ENCODE measurements at places on chromosomes 1 and 21.

DNA sequence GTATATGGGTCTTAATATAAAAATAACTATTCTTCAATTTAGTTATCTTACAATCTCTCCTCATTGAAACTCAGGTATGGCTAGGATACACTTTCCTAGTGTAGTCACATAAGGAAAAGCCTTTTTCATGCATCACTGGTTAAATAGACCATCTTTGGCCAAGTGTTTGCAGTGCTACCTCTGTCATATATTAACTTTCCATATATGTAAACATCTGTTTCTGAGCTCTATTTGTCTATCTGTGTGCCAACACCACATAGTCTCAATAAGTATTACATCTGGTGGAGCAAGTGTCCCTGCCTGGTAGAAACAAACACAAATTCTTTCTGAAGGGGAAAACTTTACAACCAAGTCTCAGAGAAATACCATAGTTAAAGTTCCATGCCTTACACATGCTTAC is 134.6 kb downstream of the TSEN15 start:
- DNase-seq: no peak

GRCh38 chr1:173476665-173477285 is 360 bp upstream of the PRDX6 start:
- peak; percentile 83 for DNase-seq

GRCh38 chr1:172931761-172932160 is 119.0 kb downstream of the TNFSF18 start:
- DNase-seq: no peak

GRCh38 chr1:17745479-17745955 is 9.6 kb upstream of the ACTL8 start:
- DNase-seq: no peak

DNA sequence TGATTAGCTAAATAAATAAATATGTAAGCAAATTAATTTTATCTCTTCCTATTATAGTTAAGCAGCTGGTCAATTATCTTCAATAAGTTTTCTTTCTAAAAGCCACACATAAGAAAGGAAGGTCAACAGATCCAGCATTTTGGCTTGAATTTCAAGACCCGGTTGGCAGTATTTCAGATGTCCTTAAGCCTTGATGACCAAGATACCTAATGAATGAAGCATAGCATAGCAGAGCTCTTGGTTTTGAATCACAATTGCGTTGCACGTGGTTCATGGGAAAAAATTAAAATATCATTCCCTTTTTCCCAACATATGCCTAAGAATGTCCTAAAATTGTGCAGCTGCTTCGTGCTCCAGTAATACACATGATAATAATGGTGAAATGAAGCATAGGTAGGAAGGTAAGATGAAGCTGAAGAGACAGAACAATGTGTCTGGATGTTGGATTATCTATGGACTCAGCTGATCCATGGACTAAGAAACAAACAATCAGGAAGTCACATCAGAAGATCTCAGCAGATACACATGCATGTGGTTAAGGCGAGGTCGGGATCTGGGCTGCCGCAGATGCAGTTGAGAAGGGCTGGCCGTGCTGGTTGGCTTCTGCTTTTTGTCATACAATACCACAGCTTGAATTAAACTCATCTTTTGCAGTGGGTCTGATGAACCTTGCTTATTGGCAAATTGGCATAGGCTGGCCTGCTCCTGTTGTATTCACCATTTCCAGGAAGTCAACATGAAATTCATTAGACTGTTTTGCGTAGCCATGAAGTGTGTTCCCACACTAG is 284.9 kb upstream of the RUNX1 start:
- DNase-seq: no peak

GRCh38 chr1:235074523-235075047 is 54.1 kb downstream of the TOMM20 start:
- DNase-seq: peak; percentile 18

- no peak for DNase-seq
Observed at GRCh38 chr1:76697361-76697760, 169.9 kb upstream of the ST6GALNAC5 start.

- DNase-seq: no peak
Observed at GRCh38 chr1:17416389-17416788, 23.1 kb downstream of the RCC2 start.

DNA sequence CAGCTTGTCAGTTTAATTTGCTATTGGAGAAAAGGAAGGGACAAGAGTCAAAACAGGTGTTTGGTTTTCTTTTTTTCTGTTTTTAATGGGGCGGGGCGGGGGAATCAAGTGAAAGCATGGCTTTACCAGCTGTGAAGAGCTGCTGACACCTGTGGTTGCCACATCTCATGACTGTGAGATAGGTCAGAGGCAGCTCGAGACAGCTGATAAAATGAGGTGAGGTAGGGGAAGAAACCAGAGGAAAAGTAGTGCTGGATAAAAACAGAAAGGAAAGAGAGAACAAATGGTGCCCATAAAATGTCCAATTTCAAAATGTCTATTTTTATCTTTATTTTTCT is 272.3 kb downstream of the NEGR1 start:
- DNase-seq: no peak

DNA sequence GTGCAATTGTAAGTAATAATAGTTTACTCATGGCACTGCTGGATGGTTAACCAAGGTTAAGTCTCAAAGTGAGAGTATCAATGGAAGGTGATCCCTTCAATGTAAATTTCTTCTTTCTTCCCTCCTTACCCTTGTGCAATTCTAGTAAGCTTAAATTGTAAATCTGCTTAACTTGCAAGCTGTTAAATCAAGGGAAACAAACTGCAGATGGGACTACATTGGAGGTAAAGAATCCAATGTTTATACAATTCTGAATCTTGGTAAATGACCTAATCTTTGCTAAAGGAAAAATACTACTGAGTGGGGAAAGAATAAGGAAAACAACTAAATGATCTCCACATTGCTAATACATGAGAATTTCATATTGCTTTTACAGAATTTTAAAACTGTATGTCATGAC is 6.7 kb upstream of the CD55 start:
- no peak for DNase-seq

DNA sequence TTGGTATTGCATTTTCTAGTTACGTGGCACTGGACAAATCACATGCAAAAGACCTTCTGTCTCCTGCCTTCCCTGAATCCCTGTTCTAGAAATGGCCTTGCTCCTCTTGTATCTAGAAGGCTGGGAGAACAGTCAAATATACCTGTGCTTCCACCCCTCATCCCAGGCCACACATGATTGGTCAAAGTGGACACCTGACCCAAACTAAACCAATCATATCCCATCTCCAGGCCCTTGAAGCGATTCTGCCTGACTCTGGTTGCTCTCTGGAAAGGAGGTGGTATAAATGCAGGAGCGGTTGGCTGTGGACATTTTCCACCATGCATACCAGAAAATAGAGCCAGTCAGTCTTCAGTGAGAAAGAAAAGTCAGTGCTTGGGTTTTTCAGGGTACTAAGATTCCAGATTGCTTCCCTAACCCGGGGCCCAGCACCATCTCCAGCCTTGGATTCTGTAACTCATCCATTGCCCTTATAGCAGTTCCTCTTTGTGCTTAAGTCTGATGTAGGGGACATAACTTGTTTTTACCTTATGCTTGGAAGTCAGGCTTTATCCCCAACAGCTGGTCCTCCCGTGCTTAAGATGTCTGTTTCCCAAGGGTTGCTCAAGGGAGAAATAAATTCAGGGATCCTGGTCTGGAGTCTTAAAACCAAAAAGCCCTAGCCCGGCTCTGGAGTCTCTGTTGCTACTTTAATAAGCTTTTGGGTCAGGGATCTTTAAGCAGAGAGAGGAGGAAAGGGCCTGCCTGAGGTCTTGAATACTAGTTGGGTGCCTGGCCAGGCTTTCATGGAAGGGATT is 7.7 kb upstream of the PHC2 start:
- no peak for DNase-seq
